ENCODE measurements at places on chromosomes 1 and 21. TPM values are rescaled to one million over a fixed set of nuclear protein-coding genes. Genes with fewer than 3 reads are reported as not detected.
A peak's percentile ranks its signal among the peaks of the same experiment; 100 is the strongest.

PDC gene
- total RNA-seq, result not detected

DNA sequence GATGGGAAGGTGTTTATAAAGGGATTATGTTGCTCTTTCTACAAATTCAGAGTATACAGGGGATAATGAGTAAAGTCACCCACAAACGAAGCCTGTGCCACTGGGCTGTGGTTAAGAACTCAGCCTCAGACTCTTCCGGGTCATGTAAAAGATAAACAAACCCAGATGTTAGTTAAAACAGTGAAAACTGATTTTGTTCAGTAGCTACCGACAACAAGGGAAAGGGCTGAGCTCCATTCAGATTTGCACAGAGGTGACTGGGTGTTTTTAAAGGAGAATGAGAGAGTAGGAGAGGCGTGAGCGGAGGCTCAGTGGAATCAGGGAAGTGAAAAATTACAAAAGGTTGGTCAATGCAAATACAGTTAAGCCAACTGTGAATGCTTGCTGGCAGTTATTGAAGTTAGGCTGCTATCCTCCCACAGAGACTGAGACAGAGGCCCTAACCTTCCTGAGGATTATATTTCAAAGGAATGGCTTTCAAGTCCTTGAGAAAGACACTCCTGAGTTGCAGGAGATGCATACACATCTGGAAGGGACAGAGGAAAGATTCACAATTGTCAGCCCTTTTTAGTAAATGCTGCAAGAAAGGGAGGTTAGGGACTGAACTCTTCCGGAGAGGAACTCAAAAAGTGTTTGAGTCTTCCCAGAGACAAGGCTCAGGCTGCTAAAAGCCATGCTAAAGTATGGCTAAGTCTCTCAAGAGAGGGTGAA lies 29.9 kb upstream of the SAMD13 start:
- H3K4me1 ChIP-seq, result peaks cover 7% of the 10 kb centered on the region
- no peak overlapping the region for H3K4me3 ChIP-seq
- peak; percentile 28 for DNase-seq
- no peaks in the 10 kb centered on the region for H3K36me3 ChIP-seq
- H3K27ac ChIP-seq, result no peak overlapping the region
- H3K27me3 ChIP-seq, result no peaks in the 10 kb centered on the region

- DNase-seq, result no peak
- H3K27ac ChIP-seq, result no peak overlapping the region
- no peaks in the 10 kb centered on the region for H3K36me3 ChIP-seq
Observed at GRCh38 chr1:207825719-207826556, 74.1 kb downstream of the CD46 start.

OR10J1 gene
- not detected for total RNA-seq

HAO2 gene
- total RNA-seq, result not detected

- peaks cover 39% of the 10 kb centered on the region for H3K4me1 ChIP-seq
- no peak overlapping the region for H3K27ac ChIP-seq
- H3K27me3 ChIP-seq, result no peaks in the 10 kb centered on the region
- H3K4me3 ChIP-seq, result no peak overlapping the region
- no peak for DNase-seq
Observed at GRCh38 chr1:97902067-97902466, 18.8 kb downstream of the DPYD start.

DNA sequence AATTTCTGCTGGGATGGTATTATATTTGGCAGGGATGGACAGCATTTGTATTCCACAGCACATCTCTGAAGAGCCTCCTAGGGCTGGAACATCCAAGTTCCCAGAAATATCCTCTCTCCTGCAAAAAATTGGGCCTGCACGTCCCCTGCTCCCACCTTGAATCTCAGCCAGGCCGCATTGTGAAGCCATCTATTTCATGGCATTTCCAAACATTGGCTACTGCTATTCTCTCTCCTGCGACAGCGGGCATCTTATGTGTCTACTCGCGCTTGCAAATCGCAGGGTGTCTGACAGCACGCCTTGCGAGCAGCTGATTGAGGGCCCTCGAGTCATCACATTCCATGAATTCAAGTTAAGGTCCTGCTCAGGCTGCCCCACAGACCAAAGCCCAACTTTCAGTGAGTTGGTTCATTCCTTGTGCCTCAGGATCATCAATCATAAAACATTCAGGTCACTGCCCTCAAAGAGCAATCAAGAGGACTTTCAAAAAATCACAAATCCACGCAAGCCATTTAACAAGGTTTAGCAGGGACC lies 15.8 kb downstream of the RGS8 start:
- H3K27ac ChIP-seq, result no peak overlapping the region
- H3K27me3 ChIP-seq, result no peaks in the 10 kb centered on the region
- peaks cover 28% of the 10 kb centered on the region for H3K4me1 ChIP-seq
- H3K4me3 ChIP-seq, result no peak overlapping the region
- no peaks in the 10 kb centered on the region for H3K36me3 ChIP-seq

CD244 gene
- total RNA-seq, result not detected

GRCh38 chr21:39221282-39221996 lies 38.2 kb upstream of the PSMG1 start:
- no peak overlapping the region for H3K4me3 ChIP-seq
- H3K4me1 ChIP-seq, result no peaks in the 10 kb centered on the region
- DNase-seq, result no peak
- H3K27me3 ChIP-seq, result no peaks in the 10 kb centered on the region

AMPD1 gene
- not detected for total RNA-seq
